NCI-H2029 treated with DMSO at 0.1 percent for 48 hours (cell line): ENCODE measurements at places on chromosomes 3 and 15.

GRCh38 chr15:81469154-81469553 is 95.1 kb upstream of the TMC3 start:
- no peak for DNase-seq

- no peak for DNase-seq
Measured at GRCh38 chr15:79060175-79060574, 30.4 kb downstream of the RASGRF1 start.

DNA sequence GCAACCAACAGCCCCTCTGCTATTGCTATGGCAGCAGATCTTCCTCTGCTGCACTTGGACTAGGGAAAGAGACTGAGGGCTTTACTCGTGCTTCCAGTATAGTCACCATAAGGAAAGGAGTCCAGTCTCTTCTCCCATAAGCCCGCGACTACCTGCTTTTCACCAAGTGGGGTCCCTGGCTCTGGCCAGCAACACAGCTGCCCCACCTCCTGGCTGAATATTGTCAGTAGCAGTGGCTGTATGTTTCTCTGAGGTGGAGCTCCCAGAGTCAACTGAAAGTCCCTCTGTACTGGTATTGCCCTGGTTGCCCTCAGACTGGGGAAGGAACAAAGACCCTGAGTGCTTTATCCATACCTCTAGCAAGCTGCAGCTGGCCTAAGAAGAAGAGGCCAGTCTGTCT is 719.6 kb downstream of the SQOR start:
- no peak for DNase-seq

- DNase-seq: peak; percentile 6
Measured at GRCh38 chr3:134600685-134601463, 49.9 kb downstream of the KY start.

- DNase-seq: no peak
Measured at GRCh38 chr3:70315021-70315420, 2.6 kb upstream of the MDFIC2 start.

GRCh38 chr15:78302579-78303312 is 3.3 kb upstream of the SKIC8 start:
- DNase-seq: no peak

DNA sequence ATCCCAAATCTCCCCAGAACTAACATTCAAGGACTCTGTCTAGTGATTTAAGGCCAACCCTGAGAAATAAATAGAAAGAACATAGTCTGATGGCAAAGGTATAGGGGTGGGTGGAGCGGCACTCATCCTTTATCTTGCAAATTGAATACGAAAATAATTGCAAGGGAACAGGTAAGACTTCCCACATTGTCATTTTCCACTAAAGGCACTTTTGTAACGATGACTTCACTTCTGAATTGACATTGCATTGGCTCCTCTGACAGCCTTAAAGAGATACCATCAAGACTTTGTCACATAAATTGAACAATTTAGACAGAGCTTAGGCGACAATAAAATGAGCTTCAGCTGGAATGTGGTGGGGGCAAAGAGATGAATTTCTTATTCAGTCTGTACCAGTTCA is 75.3 kb upstream of the PLCL2 start:
- no peak for DNase-seq

DNA sequence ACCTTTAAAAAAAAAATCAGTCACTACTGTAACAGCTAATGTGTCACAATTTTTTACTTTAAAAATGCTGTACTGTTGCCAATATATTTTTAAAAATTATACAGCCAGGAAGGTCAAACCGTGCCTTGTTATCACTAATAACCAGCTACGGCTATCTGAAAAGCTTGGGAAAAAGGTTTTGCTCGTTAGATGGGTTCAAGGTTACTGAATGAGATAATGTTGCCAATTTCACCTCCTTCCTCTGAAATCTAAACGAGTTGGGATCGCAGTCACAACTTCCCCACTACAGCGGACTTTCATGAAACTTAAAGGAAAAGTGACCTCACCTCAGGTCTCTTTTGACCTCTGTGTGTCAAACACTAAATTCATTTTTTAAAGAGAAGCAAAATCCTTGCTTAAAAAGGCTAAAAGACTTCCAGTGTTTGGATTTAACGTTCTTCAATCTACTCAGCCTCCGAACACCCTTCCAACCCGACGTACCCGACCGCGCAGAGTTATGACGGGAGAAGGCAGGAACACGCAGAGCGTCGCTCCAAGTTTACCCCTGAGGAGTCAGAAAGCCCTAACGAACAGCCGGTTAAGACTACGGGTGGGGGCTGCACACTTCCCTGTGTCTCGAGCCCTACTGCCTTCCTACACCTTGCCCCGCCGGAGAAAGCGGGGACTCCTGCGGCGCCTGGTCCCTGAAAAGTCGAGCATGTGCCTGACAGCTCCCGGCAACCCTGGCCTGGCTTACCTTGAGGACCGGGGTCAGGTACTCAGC is 860 bp downstream of the ATG3 start:
- DNase-seq: peak; percentile 44

GRCh38 chr3:124281453-124282316 is 289.8 kb upstream of the ROPN1 start:
- peak; percentile 76 for DNase-seq

GRCh38 chr3:77404871-77405270 is 365.0 kb downstream of the ROBO2 start:
- no peak for DNase-seq

DNA sequence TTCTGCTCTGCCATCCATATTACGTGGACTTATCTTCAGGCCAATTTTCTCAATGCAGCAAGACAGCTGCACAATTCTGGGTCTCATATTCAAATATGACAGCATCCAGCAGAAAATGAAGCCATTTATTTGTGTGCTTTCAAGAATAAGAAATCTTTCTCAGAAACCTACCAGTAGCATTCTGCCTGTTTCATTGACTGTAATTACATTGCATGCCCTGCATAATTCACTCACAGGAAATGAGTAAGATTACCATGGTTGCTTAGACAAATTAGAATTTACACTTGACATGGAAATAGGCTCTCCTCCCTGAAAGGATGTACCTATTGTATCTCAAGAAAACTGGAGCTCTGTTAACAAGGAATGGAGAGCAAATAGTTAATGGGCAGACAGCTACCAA is 346.6 kb upstream of the DCBLD2 start:
- no peak for DNase-seq

DNA sequence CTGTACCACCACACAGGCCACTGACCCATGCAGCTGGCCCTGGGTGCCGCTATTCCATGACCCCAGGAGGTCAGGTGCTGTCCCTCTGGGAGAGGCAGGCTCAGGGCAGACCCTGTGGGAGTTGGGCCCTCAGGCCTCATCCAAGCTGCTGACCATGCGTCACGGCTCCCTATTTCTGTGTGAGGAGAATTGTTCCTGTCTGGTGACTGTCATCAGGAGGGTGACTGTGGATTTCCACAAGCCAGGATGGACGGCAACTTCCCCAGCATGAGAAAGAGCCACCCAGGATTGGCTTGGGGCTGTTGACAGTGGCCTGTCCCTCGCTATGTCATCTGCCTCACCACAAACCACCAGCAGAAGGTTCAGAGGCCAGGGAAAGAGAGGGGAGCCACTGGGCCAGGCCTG is 41.4 kb downstream of the ZDHHC19 start:
- DNase-seq: no peak

DNA sequence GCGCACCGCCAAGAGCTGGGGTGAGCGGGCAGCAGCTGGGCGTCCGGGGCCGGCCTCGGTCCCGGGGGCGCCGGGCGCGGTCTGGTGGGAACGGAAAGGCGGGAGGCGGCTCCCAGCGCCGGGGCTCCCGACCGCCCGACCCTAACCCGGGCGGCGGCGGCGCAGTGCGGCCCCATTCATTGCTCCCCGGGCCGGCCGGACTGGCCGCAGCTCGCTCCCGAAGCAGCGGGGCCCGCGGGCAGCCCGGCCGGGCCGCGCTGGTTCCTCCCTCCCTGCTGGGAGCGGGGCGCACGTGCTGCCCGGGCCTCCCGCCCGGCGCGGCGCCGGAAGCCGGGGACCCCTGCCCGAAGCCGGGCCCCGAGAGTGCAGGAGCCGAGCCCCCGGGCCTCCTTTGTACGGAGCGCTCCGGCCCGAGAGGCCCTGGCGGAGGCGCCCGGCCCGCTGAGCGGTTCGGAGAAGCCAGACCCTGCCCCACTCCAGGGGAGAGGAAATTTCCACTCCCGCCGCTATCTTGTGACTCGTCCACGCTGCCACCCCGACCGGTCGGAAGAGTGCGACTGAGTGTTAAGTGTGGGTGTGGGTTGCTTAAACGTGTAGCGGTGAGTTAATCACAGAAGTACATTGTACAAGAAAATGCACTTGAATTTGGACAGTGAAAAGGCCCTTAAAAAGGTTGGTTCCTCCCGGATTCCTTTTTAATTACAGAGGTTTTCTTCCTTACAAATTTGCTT is 613 bp downstream of the ATP1B3 start:
- DNase-seq: no peak

DNA sequence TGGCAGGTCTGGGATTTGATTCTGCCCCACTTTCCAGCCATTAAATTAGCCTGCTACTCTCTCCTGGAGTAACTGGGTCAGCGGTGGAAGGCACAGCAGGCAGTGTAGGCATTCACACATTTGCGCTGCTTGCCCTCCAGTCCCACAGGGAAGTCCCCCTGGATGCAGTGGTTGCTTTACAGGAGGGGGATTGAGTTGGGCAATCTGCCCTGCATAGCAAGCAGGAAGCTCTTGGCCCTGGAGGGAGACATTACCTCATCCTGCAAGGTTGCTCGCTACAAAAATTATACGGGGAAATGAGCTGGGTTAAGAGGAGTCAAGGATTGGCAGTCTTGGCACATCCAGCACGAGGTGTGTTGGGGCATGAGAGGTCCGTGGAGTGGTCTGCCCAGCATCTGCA is 14.8 kb downstream of the MCM2 start:
- DNase-seq: peak; percentile 83

DNA sequence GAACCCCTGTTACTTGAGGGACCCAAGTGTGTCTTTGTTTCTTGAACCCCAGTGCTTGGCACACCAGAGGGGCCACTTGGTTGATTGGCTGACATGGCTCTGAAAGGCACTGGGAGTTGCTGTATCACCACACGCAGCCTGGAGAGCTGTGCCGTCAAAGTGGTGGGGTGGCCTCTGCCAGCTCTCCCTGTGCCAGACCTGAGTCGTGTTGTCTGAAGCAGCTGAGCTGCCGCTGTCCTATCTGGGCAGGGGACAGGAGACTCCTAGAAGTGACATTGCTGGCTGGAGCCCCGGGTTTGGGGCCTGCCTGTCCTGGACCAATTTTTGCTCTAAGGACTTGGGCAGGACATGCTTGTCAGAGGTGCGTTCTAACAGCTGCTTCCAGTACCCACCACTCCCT is 5.5 kb upstream of the SNX22 start:
- no peak for DNase-seq

DNA sequence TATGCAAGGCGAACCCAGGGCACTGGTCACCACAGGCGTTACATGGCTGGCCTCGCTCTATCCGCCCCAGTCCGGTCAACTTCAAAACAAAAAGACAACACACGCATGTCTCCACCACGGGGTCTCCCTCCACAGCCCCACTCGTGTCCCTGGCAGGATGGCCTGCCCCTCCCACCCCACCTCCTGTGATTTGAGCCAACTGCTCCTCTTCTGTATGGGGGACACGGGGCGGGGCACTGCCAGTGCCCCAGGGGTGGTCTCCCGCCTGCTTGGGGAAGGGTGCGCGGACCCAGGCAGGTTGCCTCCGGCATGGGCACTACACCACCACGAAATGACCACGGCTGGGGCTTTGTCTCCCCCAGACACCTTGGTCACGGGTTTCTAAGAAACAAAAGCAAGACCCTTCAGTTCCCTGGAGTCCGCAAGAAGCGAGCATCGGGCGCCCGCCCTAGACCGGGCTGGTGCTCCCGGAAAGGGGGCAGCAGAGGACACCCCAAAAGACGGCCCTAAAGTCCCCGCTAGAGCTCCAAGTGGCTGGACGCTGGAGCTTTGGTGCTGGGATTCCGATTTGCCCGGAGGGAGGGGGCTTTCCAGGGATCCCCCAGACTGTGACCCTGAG is 219.3 kb upstream of the PRICKLE2 start:
- DNase-seq: no peak

DNA sequence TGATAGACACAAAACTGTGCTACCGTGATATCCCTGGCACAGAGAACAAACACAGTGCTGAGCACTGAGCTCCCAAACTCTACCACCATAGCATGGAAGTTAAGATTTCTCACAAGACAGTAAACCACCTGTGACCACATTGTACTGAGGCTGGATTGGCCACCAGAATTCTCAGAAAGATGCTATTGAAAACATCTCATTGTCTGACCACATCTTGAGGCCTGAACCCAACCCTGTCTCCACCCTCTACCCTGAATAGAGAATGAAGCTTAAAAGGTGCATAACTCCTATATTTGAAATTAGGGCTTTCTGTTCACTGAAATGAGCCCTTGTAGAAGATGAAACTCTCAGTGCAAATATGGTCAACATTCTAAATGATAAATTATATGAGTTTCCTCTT is 281.3 kb upstream of the NPAP1 start:
- no peak for DNase-seq

- no peak for DNase-seq
Measured at GRCh38 chr3:155702745-155703591, 41.9 kb downstream of the PLCH1 start.

- no peak for DNase-seq
Measured at GRCh38 chr3:136642711-136643110, 109.5 kb downstream of the STAG1 start.

- DNase-seq: no peak
Measured at GRCh38 chr15:23472678-23473077, 25.6 kb upstream of the GOLGA6L2 start.

DNA sequence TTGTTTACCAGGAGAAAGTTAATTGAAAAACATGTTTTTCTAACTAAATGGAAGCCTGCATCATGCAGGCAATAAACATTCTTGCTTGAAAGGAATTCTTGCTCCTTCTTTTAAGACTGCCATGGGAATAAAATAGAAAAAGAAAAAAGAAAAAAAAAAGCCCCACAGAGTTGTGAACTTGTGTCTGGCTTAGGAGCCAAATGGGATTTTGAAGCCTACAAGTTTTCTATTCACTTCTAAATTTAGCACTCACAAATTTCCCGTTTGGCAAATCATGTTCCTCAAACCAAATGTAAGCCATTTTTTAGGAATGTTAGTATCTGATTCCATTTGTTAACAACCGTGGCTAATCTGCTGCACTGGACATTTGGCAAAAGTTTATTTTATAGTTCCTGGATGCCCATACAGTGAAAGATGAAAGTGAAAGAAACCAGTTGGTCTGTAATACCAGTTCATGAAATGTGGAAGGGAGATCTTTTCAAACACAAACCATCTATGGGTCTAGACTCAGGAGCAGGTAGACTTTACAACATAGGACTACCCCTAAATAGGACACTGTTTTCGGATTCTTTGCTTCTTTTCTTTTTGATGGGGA is 133.8 kb upstream of the GMNC start:
- DNase-seq: no peak
